ENCODE measurements at places on chromosomes 7 and 10.

GRCh38 chr10:22988581-22989360, 60.9 kb downstream of the ARMC3 start:
- peak; percentile 22 for DNase-seq

- no peak for DNase-seq
Measured at GRCh38 chr7:108124820-108125219, 5.3 kb downstream of the LAMB4 start.

DNA sequence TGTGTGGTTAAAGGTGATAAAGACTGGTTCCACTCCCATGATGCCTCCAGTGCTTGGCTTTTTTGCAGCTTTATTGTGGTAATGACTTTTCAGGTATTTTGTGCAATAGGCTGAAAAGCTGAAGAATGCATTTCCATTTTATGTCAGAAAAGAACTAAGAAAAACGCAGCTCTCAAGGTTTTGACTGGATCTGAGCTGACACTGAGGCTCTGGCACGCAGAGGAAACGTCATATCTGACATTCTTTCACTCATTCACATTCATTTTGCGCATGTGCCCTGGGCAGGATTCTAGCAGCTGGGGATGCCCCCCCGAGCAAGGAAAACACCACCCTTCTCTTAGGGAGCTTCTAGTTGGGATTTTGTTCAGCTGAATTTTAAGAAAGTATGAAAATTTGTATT, 408.5 kb upstream of the MKI67 start:
- no peak for DNase-seq

- no peak for DNase-seq
Measured at GRCh38 chr7:20799566-20800366, 13.1 kb upstream of the SP8 start.

DNA sequence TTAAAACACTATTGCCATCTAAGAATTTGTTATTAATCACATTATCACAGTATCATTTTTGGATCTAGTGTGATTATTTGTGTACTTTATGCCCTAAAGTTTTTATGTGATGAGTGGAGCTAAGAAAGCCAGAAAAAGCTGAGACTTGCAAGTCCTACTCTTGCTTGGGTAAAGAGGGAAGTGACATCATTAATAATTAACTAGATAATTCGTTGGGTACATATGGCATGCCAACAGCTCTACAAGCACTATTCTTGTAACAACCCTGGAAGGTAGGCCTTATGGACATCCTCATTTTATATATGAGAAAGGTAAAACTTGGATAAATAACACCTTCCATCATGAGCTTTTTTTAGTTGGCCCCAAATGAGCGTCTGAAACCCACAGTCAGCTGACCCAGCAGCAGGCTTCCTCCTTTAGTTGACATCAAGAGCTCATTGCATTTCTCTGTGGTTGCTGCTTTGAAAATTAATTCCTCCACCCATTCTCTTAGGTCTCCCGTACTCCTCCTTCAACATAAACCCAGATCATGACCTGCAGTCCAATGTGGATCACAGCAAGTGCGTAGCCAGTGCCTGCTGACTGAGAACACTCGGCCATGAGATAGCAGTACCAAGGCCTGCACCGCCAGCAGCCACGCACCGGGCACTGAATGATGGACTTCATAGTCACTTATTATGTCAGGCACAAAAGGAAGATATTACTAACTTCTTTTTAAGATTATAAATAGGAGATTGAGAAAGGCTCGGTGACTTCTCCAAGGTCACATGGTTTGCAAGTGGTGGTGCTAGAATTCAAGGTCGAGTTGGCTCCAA, 292.0 kb upstream of the AOAH start:
- DNase-seq, result no peak

- no peak for DNase-seq
Measured at GRCh38 chr7:118938845-118939244, 714.3 kb downstream of the ANKRD7 start.

DNA sequence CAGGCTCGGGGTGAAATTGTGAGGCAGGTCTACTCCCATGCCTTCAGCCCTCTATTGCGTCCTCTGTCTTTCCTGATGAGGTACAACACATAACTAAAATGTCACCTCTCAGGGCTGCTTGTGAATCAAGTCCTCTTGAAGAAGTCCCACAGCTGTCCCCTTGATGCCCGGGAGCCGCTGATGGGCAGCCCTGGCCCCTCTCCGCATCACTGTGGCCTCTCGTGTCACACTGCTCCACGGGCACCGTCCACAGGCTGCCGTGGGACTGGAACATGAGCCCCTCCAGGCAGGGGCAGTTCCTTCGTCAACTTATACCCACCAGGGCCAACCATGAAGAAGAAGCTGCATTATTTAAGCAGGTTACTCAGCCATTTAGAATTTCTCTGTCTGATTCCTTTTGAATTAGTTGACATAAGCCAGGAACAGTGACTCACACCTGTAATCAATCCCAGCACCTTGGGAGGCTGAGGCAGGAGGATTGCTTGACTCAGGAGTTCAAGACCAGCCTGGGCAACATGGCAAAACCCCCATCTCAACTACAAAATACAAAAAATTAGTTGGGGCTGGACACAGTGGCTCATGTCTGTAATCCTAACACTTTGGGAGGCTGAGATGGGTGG, 58.5 kb upstream of the UBE3C start:
- no peak for DNase-seq

GRCh38 chr10:76074659-76075058, 643.2 kb downstream of the LRMDA start:
- DNase-seq, result no peak

DNA sequence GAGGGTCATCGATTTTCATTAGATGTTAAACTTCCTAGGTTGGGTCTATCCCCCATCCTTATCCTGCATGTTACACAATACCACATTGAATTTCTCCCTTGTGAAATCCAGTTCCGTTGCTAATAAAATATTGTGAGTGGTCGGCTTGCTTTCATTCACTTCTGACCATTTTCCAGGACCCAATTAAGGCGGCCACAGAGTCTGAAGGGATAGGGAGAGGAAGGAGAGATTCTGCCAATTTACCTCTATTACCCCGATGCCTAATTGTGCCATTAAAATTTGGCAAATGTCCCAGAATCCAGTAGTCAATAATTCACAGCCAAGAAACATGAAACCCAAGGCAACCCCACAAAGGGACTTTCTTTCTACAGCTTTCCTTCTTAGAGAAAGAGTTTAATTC, 129.9 kb downstream of the IPMK start:
- no peak for DNase-seq

GRCh38 chr10:72328045-72328828, 26.5 kb downstream of the DNAJB12 start:
- peak; percentile 72 for DNase-seq

- DNase-seq, result no peak
Measured at GRCh38 chr7:33044401-33044718, 18.2 kb downstream of the NT5C3A start.

DNA sequence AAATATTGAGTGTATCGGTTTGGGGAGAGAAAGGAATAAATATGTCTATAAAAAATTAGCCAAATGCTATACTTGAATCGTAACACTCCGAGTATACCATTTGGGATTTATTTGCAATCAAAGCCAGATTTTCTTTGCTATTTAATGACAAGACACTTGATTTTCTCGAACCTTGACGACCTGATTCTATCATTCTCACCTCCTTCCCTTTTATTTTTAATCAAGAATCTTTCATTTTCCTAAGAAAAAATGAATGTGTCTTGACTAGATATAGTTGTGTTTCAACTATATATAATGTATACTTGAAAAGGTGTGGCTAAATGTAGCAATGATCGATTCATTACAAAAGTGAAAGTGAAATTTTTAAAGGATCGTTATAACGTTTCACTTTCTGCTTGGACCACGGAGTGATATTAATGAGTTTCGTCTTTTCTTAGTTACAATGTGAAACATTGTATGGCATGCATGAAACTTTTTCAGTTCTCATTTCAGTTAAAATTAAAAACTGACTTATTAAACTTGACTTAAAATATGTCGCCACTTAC, 562 bp downstream of the NUB1 start:
- no peak for DNase-seq

DNA sequence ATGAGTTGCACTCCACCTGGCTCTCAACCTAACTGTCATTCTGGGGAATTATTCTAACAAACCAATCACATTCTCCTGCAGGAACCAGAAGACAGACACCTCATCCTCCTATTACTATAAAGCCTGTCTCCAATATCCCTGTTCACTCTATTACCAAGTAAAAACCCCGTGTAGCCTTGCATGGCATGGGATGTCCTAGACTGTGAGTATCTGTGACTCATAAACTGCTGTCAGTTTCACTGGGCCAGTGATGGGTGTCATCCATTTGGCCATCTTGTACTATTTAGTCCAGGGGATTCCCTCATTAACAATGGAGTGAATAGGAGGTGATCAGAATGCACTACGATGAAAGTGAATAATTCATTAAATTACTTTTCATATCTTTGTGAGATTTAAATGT, 608.7 kb downstream of the DNAJB9 start:
- DNase-seq, result no peak

Measured in HTR-8/SVneo (cell line).